HFFc6 (cell line): ENCODE measurements at places on chromosomes 4 and X. TPM values are rescaled to one million over a fixed set of nuclear protein-coding genes. Genes with fewer than 3 reads are reported as not detected.

The NLRP2B gene
- not detected in 3 replicates for total RNA-seq

The BEX3 gene
- 287 to 338 TPM (median 327 TPM) in 3 replicates for total RNA-seq

The TLR6 gene
- 1.1 to 1.2 TPM (median 1.1 TPM) in 3 replicates for total RNA-seq

The ADH4 gene
- not detected in 3 replicates for total RNA-seq

- DNase-seq: no peak
These were observed 195.0 kb upstream of the HS3ST1 start for GRCh38 chr4:11623726-11624037.

DNA sequence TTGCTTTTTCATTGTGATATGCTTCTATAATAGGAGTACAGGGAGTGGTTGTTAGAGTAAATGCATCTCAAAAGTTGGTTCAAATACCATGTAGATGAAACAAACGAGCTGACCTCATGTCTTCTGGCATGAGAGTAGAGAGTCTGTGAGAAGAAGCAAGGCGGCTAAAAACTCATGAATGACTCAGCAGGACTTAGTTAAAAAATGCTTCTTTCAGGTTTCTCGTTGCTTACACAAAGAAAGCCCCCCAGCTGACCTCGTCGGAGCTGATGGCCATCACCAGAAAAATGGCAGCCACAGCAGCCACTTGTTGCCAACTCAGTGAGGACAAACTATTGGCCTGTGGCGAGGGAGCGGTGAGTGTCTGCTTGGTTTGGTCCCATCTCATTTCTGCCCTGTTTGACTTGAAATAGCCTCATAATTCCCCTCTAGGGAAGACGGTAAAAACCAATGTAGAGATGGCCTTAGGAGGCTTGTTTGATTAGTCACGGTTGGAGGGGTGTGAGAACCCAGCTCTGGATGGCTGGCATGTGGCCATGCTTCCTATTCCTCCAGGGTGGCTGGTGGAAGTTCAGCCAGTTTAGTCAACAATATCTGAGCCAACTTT lies 14.5 kb downstream of the AFP start:
- peak; percentile 93 for DNase-seq

- no peak for DNase-seq
These were observed 1146.2 kb downstream of the RPA4 start for GRCh38 chrX:98029861-98030260.

DNA sequence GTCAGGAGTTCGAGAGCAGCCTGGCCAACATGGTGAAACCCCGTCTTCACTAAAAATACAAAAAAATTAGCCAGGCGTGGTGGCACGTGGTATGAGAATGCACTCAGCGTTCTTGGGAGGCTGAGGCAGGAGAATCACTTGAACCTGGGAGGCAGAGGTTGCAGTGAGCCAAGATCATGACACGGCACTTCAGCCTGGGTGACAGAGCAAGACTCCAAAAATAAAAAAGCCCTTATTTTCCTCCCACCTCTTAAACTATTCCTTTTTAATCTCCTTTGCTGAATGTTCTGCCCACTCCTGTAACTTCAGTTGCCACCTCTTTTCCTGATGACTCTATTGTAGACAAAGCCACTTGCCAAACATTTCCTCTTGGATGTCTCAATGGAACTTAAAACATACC lies 72.6 kb downstream of the TAF1 start:
- no peak for DNase-seq

- DNase-seq: no peak
These were observed 24.3 kb upstream of the MAOA start for GRCh38 chrX:43631841-43632240.

- no peak for DNase-seq
These were observed 84.9 kb upstream of the TET2 start for GRCh38 chr4:105061731-105062130.

DNA sequence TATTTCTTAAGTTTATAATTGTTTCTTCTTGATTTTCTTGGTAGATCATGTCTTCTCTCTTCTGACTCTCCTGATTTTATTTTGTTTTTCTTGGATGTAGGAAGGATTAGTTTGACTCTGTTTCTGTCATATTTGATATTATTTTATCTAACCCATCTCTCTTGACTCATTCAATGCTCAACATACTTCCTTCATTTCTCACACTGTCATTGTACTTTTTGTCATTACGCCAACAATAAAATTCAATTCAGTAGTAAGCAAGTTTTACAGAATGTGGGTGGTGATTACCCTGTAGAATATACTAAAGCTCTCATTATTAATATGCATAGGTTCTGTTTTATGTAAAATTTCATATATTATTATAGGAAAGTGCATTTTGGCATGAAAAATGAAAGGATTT lies 1303.0 kb upstream of the AGA start:
- DNase-seq: no peak

DNA sequence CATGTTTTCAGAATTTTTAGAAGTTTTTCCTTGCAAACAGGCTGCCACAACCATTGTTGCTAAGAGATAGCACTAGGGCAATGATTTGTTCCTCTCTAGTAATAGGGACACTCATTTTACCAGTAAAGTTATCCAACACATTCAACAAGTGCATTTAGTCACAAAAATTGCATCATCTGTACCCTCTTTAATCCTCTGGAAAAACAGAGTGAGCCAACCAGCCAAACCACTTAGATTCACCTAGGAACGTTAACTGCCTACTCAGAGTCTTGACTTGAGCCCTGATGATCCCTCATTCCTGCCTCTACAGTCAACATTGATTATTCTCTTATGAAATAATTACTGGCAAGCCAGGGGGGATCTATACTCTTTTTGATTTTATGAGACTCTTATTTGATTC lies 17.0 kb upstream of the ADGRA3 start:
- DNase-seq: no peak

- no peak for DNase-seq
These were observed 122.4 kb upstream of the HAND2 start for GRCh38 chr4:173652283-173652931.

DNA sequence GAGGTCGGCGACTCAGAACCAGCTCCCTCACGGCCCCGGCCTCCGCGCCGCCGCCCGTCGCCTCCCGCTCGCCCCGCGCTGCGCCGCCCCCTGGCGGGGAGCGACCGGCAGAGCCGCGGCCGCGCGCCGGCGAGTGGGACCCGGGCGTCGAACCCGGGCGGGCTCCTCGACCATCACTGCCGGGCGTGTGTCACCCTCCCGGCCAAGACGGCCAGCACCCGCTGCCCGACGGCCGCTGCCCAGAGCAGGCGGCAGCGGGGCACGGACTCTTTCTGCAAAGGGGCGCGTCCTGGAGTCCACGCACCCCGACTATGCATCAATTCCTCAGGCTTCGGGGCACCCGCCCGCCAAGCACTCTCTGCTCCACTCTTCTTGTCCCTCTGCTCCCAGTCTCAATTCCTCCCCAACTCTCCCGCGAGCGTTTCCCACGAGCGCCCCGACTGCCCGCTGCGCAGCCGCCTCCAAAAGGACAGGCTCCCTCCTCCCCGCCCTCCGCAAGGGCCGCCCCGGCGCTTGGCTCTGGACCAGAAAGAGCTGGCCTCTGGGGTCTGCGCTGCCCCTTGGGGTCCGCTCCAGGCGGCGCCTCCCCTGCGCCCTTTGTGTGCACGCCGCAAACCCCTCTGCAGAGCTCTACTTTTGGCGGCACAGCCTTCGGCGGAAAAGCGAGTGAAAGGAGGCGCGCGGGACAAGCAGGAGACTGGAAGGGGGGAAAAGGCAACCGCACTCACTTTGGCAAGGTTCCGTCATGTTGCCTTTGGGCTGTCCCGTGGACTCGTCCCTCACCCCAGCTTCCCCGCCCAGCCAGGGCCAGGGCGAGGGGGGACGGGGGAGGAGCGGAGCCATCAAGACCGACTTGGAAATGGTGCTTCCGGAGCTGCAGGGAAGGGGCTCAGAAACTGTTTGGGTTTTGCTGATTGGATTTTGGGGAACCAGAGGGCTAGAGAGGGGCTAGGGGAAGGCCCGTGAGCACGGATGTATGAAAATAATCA lies 1.0 kb downstream of the PDE5A start:
- DNase-seq: peak; percentile 57

DNA sequence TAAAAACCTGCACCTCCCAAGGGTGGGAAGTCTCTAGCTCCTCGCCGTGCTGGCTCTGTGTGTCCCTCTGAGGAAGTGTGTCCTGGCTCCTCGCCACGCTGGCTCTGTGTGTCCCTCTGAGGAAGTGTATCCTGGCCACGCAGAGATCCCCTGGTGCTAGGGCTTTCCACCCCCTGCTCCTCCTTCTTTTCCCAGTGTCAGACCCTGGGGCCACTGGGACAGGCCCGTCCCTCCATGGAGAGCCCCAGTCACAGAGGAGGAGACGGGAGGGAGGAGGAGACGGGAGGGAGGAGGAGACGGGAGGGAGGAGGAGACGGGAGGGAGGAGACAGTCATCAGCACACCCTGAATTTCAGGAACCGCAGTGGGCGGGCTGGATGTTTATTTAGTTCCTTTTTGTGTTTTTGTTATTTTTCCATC lies 53.8 kb upstream of the HGFAC start:
- DNase-seq: peak; percentile 35
